ENCODE measurements at places on chromosomes 12 and 14.

GRCh38 chr14:36130186-36130585 lies 46.3 kb downstream of the PTCSC3 start:
- DNase-seq, result no peak

- no peak for DNase-seq
These were observed 13.6 kb upstream of the MYBPC1 start for GRCh38 chr12:101581190-101581589.

DNA sequence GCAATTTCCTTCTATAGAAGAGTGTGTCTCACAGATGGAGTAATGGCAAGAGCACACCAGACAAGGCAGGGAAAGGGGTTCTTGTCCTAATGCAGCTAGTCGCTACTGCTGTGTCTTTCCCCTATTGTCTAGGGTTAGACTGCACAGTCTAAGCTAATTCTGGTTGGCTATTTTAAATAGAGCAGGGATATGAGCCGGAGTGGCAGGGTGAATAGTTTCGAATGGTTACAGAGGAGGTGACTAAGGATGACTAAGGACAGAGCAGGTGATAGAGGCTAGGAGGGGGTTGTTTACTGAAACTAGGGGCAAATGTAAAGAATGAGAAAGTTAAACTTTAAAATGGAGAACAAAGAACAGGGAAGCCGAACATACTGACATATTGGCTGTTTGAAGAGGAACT lies 25.6 kb upstream of the CPNE8 start:
- DNase-seq, result no peak

- no peak for DNase-seq
These were observed 311.8 kb upstream of the AMIGO2 start for GRCh38 chr12:47391566-47391965.

- DNase-seq, result no peak
These were observed 9.7 kb downstream of the TUBA1C start for GRCh38 chr12:49274396-49275069.

- DNase-seq, result no peak
These were observed 18.9 kb downstream of the RFC5 start for GRCh38 chr12:118035190-118036041.

DNA sequence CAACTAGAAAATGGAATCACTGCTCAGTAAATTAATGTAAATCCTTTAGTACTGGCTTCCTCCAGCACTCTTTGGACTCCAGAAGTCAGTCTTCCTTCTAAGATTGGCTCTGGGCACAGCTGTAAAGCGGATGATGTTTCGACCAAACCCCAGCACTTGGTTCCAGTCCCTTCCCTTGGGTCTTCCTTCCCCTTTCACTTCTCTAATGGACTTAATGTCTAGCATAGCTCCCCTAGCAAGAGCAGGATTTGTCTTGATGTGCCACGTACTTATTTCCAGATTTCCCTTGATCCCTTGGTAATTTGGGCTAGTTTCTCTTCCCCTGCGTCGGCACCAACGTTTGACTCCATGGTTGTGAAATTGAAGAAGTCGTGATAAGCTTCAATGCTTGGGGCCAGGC lies 28.3 kb downstream of the C12orf75 start:
- no peak for DNase-seq

DNA sequence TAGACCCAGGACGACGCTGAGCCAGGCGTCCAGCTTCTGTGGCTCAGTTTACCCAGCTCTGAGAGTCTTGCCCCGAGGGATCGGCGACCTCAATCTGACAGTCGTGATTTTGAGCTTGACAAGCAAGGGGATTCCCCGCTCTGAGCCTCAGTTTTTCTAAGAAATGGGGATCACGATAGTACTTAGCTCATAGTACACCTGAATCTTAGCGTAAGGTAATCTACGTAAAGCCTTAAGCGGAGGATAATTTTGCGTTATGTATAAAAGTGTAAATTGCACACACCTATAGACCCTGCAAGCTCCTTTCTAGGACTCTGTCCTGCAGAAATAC lies 285 bp downstream of the MVK start:
- no peak for DNase-seq

DNA sequence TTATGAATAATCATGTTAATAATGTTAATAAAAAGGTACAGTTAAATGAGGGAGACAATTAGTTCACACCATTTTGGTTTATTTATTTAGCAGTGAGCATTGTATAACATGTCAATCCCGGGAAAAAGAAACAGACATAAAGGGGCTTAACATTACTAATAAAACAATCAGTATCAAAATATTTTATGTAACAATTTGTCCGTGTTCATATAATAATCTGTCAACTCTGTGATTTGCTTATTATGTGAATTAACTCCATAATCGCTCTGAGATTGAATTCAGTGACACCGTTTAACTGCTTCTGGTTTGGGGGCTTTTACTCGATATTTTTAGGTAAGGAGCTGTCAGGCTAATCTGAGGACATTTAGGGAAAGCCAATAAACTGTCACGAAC lies 95.8 kb upstream of the HMGA2 start:
- no peak for DNase-seq

- DNase-seq, result peak; percentile 61
These were observed 55.1 kb downstream of the SSH1 start for GRCh38 chr12:108802101-108802961.

GRCh38 chr14:90184094-90184493 lies 72.3 kb upstream of the PSMC1 start:
- DNase-seq, result no peak

DNA sequence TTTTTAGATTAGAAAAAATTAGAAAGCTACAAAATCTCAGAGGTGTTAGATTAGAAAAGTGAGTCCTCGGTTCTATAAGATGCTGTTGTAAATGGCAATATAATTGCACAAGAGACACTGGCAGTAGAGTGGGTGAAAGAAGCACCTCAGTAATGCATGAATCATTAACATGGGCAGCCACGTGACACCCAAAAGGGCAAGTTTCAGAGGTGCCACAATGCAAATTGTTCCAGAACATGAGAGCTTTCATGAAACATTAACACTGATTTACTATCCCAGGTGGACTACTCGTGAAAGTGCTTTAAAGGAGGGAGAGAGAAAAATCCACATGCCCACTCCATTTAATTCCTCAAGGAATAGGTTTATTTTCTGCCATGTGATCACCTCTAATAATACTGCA lies 108.4 kb downstream of the PTPRR start:
- DNase-seq, result no peak

GRCh38 chr12:2248087-2248900 lies 195.5 kb downstream of the CACNA1C start:
- DNase-seq, result no peak

GRCh38 chr12:124311292-124312109 lies 16.6 kb downstream of the RFLNA start:
- no peak for DNase-seq

- DNase-seq, result peak; percentile 0
These were observed 1.7 kb upstream of the VASH1 start for GRCh38 chr14:76759589-76759988.

- DNase-seq, result no peak
These were observed 22.2 kb upstream of the CCND2 start for GRCh38 chr12:4251216-4251891.

- no peak for DNase-seq
These were observed 72.8 kb downstream of the ANKS1B start for GRCh38 chr12:99911967-99912366.

DNA sequence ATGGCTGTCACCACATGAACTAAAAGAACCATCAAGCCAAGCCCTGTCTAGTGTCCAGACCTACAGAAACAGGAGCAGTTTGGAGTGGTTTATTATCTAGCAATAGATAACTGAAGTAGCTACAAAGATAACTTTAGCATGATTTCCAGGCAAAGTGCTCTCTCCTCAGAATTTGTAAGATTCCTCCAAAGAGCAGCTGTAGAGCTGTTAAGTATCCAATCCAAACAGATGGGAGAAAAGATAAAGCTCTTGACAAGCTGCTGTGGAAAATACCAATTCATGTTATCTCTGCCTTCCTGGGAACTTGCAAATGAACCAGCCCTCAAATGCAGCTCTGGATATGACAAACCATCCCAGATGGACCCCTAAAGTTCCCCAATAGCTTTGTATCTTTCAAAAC lies 78.9 kb upstream of the RESF1 start:
- no peak for DNase-seq

GRCh38 chr12:30930238-30930637 lies 3.7 kb downstream of the TSPAN11 start:
- no peak for DNase-seq

DNA sequence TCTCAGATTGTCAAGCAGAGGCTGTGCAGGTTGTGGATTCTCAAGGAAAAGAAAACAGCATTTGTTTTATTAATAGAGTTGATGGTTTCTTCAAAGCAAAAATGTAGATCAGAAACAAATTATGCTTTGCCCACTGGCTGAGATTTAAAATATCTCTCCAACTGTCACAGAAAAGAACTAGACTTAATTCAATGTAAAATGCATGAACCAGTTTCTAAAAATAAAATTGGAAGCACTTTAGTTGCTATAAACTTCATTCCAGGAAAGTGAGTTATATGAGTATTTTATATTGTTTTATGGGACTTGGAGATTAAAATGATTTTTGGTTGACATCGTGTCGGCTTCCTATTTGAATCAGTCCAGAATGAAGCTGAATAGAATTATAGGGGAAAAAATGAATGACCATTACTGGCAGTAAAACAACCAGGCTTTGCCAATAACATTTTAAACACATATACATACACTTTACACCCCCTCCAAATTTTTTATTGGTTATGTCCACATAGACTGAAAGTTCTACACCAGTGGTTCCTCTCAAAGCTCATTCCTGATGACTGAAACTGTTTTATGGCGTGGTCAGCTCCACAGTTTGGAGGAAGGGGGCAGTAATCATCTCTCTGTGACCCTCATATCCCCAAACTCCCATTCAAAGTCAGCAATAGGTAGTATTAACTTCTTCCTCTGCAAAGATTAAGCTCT lies 55.5 kb upstream of the DAAM1 start:
- no peak for DNase-seq

- DNase-seq, result no peak
These were observed 15.6 kb downstream of the SETD1B start for GRCh38 chr12:121819212-121819949.

DNA sequence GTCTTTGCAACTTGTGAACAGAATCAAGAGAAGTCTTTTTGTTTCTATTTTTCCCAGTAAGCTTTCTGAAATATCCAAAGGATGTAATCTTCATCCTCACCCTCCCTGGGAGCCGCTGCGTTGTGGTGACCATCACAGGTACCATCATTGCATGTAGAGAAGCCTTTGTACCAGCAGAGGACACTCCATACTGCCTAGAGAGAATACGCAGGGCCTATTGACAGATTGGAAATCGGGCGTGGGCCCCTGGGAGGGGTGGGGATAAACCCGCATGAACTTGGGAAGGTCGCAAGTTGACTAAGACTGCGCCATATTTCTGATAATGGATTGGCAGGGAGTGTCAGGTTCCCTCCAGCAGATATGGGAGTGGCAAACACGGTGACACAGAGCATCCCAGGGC lies 12.7 kb downstream of the KRT1 start:
- no peak for DNase-seq

DNA sequence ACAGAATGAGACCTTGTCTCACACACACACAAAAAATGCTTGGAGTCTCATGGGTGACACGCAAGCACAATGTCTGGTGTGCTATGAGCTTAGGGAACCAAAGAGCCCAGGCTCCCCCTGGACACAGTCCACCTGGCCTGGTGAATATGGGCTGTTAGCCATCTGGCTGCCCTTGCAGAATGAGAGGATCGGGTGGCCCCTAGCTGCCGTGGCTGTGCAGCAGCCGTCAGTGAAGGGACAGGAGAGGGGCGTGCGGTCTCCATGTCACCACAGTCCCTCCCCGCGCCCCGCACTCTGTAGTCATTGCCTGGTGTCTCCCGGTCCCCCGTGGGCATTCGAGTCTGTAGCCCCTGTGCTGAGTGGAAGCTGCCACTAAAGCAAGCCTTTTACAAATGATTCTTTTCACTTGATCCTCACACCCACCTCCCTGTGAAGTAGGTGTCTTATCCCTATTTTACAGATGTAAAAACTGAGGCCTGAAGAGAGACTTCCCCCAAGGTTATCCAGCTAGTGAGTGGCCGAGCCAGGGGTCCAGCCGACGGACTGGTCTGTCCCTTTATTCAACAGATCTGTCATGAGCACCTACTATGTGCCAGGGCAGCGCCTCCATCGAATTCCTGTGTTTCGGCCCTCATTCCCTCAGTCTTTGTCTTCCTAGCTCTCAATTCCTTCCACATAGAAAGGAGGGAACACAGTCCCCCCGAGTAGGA lies 18.8 kb downstream of the MVK start:
- no peak for DNase-seq

GRCh38 chr12:131775392-131776236 lies 52.6 kb upstream of the MMP17 start:
- no peak for DNase-seq

DNA sequence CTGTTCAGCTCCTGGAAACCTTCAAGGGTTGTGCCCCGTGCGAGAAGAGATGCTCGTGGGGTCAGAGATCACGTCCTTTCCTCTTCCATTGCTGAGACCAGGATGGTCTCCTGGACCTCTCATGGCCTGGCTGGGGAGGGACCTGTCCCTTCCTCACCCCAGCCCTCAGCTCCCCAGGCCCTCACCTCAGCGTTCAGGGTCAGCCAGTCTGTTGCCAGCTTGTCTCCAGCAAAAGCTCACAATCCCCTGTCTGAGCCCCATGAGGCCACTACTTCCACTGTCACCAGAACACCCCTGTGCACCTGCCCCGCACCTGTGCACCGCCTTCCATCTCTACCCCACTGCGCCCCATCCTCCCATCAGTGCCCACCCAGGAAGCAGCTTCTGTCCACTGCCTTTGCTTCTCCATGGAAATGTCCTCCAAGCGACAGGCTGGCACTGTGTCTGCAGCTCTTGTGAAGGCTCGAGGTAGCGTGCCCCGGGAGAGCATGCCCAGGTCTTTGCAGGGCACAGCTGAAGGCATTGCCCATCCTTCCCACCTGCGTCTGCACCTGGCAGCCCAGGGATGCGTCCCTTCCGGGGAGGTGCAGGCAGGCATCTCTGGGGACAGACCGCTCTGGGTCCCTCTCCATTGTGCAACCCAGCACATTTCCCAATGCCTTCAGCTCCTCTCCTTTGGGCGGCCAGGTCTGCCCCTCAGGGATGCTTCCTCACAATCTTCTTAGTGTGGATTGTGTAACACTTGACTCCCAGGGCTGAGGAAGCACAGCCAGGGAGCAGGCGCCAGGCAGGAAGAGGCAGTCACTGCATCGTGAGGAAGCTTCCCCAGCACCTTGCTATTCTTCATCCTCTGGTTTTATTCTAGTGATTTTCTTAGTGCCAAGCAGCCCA lies 179.6 kb downstream of the ADGRD1 start:
- no peak for DNase-seq

DNA sequence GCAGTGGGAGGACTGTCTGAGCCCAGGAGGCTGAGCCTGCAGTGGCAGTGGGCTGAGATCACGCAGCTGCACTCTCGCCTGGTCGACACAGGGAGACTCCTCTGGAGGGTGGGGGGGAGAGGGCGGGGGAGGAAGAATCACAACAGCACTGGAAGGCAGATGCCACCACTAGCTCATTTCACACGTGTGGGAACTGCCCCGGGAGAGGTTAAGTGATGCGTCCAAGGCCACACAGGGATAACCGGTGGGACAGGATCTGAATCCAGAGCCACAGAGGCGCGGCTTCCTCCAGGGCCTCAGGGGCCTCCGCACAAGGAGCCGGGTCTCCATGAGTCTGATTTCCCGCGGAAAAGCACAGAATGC lies 20.8 kb downstream of the STX2 start:
- no peak for DNase-seq

Measured in neural crest cell (in vitro differentiated cells).